ENCODE measurements at places on chromosomes 16 and 17.
A peak's percentile ranks its signal among the peaks of the same experiment; 100 is the strongest.

- DNase-seq: no peak
These were observed 1.2 kb upstream of the UTP6 start for GRCh38 chr17:31902693-31903092.

DNA sequence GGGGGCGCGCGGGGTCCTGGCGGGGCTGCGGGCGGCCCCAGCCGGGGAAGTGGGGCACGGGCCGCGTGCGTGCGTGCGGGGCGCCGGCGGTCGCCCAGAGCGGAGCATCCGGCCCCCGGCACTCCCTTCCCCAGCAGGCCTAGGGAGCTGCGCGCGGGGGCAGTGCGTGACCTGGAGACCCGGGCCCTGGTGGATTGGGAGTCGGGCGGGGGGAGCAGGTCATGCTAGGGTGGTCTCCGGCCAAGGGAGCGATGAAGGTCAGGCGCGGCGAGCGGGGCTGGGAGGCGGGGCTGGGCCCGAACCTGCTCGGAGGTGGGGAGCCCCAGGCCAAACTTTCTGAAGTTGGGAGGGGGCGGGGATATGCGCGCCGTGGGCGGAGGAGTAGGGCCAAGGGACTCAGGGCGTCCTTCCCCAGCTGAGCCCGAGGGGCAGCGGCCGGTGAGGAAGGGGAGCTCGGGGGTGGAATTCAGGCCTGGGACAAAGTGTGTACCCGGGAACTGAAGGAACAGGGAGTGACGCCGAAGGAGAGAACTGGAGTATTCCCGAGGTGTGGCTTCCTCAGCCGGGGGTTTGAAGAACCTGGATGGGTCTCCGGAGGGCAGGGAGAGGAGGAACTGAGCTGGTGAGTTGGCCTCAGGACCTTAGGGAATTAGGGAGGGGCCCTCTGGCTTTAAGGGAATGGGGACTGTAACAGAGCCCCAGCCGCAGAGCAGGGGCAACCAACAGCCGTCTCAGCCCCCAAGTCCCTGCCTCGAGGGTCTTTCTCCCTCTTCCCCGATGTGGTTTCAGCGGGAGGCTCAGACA, 589 bp downstream of the XYLT2 start:
- DNase-seq: no peak

- peak; percentile 4 for DNase-seq
These were observed 133.6 kb downstream of the SNX11 start for GRCh38 chr17:48241131-48241591.

- DNase-seq: no peak
These were observed 87.5 kb upstream of the SDK2 start for GRCh38 chr17:73731733-73732132.

DNA sequence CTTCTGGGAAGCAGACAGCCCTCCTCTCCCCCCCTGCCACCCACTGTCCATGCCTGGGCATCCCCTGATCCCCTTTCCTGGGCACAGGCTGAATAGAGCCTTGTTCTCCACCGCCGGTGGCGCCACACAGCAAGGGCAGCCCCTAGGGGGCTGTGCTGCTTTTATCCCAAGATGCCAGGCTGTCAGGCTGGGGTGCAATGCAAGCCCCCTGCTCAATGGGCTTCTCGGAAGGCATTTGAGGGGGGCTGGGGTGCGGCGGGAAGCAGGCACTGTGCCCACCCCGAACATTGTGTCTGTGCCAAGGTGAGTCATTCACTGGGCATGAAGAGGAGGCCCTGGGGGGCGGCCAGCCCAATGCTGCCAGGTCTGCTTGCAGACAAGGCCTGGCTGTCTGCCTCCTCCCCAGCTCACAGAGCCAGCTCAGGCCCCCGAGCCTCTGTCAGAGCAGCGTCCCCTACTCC, 1.5 kb upstream of the GFAP start:
- peak; percentile 68 for DNase-seq

- no peak for DNase-seq
These were observed 15.1 kb downstream of the FA2H start for GRCh38 chr16:74759564-74759963.
